ENCODE measurements at places on chromosomes 7 and 10.
A peak's percentile ranks its signal among the peaks of the same experiment; 100 is the strongest.

DNA sequence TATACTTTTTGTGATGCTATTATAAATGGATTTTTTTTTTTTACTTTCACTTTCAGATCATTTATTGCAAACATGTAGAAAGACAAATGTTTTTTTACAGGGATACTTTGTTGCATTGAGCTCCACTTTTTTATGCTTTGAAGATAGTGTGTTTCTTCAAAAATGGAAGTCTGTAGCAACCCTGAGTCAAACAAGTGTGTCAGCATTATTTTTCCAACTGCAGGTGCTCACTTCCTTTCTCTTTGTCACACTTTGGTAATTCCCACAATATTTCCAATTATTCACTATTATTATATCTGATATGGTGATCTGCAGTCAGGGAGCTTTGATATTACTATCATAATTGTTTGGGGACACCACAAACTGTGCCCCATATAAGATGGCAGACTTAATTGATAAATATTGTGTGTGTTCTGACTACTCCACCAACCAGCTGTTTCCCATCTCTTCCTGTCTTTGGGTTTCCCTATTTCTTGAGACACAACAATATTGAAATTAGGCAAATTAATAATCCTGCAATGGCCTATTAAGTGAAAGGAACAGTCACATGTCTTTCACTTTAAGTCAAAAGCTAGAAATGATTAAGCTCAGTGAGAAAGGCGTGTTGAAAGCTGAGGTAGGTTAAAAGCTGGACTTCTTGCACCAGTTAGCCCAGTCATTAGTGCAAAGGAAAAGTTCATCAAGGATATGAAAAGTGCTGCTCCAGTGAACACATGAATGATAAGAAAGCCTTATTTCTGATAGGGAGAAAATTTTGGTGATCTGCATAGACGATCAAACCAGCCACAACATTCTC is 231.3 kb upstream of the SH2B2 start:
- DNase-seq = no peak

DNA sequence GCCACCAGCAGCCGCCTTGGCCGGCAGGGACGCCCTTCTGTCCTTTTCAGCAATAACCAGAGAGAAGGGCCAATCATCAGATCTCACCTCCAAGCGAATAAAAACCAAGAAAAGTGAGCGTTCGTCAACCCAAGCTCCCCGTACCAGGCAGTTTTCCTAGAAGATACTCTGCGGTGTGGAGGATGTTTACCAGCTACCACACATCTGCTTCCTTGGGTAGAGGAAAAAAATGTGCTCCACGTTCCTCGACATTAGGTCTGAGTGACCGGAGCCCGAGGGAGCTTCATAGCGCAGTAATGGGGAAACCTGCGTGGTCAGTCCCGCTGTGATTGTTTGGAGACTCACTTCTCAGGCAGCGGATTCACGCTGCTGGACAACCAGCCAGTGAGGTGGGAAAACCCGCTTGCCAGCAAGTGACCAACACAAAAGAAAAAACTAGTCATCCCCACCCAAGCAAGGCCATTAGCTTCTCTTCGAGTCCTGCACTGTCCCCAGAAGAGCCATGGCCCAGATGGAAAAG is 73.0 kb downstream of the ZRANB1 start:
- DNase-seq = no peak

- DNase-seq = no peak
Measured at GRCh38 chr10:130230611-130231010, 94.4 kb downstream of the GLRX3 start.

GRCh38 chr10:110790913-110791506 is 80.7 kb upstream of the PDCD4 start:
- DNase-seq = no peak

DNA sequence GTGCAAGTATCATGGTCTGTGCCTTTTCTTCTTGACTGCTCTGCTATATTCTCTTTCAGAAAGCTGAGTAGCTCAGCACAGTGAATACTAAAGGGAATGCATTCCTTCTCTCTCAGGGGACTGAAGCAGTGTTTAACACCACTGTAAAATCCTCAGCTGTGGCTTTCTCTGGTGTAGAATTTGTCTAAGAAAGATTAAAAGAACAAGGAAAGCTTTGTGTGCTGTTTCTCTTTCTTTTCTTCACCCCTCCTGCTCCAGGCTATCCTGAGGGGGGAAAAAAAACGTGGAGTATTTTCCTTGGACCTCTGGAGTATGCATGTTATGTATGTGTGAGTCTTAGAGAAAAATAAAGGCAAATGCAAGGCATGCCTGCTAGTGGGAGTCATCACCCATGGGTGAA is 383.9 kb downstream of the AUTS2 start:
- no peak for DNase-seq

DNA sequence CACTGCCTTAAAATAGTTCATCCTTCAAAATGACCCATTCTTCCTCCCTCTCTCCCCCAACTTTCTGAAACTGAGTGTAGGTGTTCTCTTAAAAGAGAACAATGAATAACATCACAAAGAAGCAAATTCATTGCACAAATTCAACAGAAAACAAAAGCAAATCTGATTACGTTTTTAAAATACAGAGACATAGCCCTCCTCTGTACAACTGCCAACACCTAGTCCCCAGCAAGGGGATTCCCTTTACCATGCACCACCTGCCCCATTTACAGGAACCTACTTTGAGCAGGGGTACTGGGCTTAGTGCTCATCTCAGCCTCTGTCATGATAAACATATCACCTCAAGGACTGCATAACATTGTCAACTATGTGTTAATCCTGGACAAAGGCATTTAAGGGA is 302.8 kb upstream of the AOAH start:
- no peak for DNase-seq

DNA sequence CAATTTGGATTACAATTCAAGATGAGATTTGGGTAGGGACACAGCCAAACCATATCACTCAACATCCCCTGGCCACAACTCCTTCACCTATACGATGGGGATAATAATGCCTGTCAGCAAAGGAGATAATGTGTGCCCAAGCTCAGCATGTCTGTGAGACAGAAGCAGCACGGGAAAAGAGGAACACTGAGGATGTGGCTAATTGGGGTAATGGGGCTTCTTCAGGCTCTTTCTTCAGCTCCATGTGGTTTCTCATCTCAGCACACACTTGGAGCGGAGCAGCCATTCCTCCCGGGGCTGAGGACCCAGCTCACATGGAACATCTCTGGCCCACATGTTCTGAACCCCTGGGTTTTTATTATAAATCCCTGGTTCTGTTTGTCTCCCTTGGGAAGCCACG is 136.0 kb upstream of the NAMPT start:
- DNase-seq = no peak

DNA sequence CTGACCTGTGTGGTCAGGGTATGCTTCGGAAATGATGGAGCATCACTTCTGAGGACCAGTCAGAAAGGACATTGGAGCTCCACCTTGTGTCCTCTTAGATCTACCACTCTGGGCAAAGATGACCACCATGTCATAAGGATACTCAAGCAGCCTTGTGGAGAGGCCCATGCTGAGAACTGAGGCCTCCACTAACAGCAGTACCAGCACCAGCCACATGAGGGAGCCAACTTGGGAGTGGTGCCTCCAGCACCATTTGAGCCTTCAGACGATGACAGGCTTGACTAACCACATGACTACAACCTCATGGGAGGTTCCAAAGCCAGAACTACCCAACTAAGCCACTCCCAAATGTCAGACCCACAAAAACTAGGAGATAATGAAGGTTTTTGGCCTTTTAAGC is 116.0 kb downstream of the NPTX2 start:
- DNase-seq = no peak

DNA sequence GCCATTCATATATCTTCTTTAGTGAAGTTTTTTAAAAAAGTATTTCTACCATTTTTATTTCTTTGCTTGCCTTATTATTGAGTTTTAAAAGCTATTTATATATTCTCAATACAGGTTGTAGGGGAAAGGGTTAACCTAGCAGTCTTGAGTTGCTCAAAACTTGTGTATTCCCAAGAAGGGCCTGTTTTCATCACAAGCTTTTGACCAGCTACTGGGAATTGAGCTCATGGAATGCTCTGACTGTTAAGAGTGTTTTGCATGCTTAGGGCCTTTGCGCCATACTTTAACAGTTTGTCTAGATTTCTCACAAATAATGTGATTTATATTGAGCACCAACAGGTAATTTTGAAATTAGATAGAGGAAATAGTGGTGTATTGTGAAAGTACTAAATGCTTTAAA is 72.0 kb upstream of the CALCR start:
- no peak for DNase-seq

- DNase-seq = no peak
Measured at GRCh38 chr7:107687656-107688055, 27.0 kb downstream of the SLC26A4 start.

- DNase-seq = no peak
Measured at GRCh38 chr7:4527988-4528636, 154.0 kb upstream of the FOXK1 start.

GRCh38 chr7:25951414-25952260 is 200.4 kb upstream of the NFE2L3 start:
- DNase-seq = no peak

GRCh38 chr7:21059069-21059468 is 272.4 kb upstream of the SP8 start:
- no peak for DNase-seq

DNA sequence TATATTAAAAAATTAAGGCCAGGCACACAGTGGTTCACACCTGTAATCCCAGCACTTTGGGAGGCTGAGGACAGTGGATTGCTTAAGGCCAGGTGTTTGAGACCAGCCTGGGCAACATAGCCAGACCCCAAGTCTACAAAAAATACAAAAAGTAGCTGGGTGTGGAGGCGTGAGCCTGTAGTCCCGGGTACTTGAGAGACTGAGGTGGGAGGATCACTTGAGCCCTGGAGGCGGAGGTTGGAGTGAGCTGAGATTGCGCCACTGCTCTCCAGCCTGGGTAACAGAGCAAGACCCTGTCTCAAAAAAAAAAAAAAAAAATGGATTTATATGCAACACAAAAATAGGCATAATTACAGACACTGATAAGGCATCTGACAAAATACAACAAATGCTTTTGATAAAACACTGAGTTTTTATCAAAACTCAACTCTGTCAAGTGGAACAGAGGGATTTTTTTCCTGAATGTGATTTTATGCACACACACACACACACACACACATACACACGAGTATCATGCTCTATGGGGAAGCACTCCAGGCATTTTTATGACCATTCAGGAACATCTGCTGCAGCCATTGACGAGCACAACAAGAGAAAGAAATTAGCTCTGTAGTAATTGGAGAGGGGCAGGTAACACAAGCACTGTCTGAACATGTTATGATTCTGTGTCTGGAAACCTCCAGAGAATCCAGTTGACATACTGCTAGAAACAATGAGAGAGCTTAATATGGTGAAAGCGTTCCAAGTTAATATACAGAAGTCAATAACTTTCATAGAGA is 193.1 kb downstream of the WDR37 start:
- DNase-seq = no peak

DNA sequence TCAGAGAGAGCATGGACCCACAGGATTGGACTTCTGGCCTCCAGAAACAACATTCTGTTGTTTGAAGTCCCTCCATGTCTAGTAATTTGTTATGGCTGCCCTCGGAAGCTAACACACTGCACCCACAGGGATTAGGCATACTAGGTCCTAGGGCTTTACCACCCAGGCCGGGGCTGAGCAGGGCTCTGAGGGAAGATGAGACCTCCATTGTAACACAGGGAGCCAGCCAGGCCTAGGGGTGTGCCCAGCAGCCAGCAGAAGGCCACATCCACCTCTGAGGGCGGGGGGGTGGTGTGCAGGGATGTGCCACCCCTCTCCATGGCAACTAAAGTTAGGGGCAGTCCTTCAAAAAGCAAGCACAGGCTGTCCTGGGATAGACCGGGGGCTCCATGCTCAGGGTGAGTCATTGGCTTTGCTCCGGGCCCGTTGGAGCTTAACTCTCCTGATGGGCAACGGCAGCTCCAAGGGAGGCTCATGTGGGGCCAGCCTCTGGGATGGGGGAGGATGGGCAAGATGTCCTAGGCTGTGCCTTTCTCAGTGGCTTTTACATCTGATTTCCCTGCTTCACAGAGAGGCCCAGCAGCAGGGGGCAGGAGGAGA is 96.6 kb upstream of the GPR26 start:
- no peak for DNase-seq

GRCh38 chr10:97117372-97117771 is 68.4 kb downstream of the SLIT1 start:
- no peak for DNase-seq

DNA sequence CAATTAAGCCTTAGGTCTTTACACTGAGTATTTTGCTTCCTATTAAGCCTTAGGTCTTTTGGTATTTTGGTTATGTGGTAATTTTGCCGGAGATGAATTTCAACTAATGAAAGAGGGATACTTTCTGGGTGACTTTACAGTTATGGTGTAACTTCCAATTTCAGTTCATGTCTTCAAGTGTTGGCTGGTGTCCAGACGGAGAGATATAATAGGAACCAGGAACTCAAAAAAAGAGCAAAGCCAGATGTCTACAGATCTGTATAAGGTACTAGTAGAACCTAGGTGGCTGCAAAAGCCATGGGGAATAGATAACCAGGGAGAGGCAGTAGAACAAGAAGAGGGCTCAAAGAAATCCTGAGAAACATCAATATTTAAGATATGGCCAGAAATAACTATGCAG is 12.3 kb downstream of the ERCC6 start:
- DNase-seq = no peak

- no peak for DNase-seq
Measured at GRCh38 chr10:118096022-118096421, 49.3 kb upstream of the RAB11FIP2 start.

- no peak for DNase-seq
Measured at GRCh38 chr7:1752111-1752510, 82.0 kb downstream of the ELFN1 start.

GRCh38 chr7:73521636-73522104 is 423 bp downstream of the BAZ1B start:
- peak; percentile 59 for DNase-seq

GRCh38 chr7:27171325-27171636 is 2.8 kb downstream of the HOXA10 start:
- DNase-seq = no peak

- no peak for DNase-seq
Measured at GRCh38 chr10:53598914-53599313, 826.3 kb upstream of the MBL2 start.

DNA sequence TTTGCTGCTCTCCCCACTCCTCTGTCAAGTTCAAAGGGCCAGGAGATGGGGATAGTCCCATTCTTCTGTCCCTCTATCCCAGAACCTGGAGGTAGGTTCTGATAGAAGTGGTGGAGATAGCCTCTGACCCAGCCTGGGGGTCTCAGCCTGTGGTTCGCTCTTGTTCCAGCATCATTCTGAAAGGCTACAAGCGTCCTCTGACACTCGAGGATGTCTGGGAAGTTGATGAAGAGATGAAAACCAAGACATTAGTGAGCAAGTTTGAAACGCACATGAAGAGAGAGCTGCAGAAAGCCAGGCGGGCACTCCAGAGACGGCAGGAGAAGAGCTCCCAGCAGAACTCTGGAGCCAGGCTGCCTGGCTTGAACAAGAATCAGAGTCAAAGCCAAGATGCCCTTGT is 14.5 kb downstream of the ABCC2 start:
- DNase-seq = no peak

DNA sequence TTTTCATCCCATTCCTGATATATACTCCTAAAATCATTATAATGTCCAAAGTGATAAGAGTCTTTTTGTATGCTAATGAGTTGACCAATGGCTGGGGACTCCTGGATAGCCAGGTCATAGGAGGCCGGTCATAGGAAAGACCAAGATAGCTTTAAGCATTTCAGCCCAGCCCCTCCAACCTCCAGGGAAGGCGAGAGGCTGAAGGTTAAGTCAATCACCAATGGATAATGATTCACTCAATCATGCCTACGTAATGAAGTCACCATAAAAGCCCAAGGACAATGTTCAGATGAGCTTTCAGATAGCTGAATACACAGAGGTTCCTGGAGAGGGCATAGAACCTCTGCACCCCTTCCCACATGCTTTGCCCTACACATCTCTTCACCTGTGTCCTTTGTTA is 75.7 kb downstream of the VWDE start:
- no peak for DNase-seq

GRCh38 chr10:74949843-74950765 is 123.7 kb downstream of the KAT6B start:
- no peak for DNase-seq

Data from activated gamma-delta T cell (primary cell).